ENCODE measurements at places on chromosomes 5 and 9.

- DNase-seq = peak; percentile 1
Measured at GRCh38 chr9:100428871-100429654, 2.1 kb downstream of the MSANTD3 start.

GRCh38 chr9:88533951-88534455, 975 bp upstream of the NXNL2 start:
- no peak for DNase-seq

DNA sequence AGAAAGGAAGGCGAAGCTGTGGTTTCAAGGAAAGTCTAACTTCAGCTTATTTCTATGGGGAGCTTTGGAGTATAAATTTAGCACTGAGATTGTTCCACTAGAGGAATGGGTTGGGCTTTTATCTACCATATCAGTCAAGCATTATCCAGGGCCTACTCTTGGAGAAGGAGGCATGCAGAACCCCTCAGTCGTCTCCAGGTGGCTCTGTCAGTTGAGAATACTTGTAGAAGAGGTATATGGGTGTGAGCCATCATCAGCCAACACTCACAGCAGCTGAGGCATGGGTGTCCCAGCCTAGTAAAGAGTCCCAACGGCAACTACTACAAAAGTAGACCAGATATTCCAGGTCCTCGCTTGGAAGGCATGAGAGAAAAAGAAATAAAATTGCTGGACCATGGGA, 548.5 kb upstream of the GRAMD2B start:
- DNase-seq = no peak

DNA sequence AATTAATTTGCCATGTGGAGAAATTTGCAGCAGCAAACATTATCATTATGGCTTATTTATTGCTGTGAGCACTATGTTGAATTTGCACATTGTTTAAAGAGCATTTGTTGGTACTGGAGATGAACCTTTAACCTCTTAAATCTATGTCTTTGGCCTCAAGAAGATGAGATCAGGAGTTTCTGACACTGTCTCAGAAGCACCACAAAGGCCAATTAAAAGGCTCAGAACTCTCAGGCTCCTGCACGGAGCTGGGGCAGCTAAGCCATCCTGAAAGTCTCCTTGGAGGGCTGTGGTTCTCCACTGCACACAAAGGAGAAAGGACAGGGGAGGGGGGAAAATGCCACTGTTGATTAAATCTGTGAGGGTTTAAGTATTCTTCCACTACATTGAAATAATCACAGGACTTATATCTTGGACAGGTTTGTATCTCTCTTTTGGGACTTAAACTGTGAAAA, 33.1 kb downstream of the ZNF366 start:
- no peak for DNase-seq

Measured in C1 segment of cervical spinal cord (tissue), 14 donors.